ENCODE measurements at places on chromosomes 3 and 15. TPM values are rescaled to one million over a fixed set of nuclear protein-coding genes. Genes with fewer than 3 reads are reported as not detected.

SH3BP5 gene
- total RNA-seq, result 8.6 TPM

SLC27A2 gene
- total RNA-seq, result 0.13 TPM

SLC6A20 gene
- not detected for total RNA-seq

GALK2 gene
- total RNA-seq, result 51.7 TPM

PROS1 gene
- 12.5 TPM for total RNA-seq

POLG gene
- total RNA-seq, result 65.2 TPM
